Stimulated activated CD4-positive, alpha-beta T cell treated with anti-CD3 and anti-CD28 coated beads, Interleukin-2, amount 100 ng/mL, for 4 hours (primary cell): ENCODE measurements at places on chromosomes 6 and 20.

- no peak for DNase-seq
These were observed 55.2 kb upstream of the RREB1 start for GRCh38 chr6:7052443-7053011.

DNA sequence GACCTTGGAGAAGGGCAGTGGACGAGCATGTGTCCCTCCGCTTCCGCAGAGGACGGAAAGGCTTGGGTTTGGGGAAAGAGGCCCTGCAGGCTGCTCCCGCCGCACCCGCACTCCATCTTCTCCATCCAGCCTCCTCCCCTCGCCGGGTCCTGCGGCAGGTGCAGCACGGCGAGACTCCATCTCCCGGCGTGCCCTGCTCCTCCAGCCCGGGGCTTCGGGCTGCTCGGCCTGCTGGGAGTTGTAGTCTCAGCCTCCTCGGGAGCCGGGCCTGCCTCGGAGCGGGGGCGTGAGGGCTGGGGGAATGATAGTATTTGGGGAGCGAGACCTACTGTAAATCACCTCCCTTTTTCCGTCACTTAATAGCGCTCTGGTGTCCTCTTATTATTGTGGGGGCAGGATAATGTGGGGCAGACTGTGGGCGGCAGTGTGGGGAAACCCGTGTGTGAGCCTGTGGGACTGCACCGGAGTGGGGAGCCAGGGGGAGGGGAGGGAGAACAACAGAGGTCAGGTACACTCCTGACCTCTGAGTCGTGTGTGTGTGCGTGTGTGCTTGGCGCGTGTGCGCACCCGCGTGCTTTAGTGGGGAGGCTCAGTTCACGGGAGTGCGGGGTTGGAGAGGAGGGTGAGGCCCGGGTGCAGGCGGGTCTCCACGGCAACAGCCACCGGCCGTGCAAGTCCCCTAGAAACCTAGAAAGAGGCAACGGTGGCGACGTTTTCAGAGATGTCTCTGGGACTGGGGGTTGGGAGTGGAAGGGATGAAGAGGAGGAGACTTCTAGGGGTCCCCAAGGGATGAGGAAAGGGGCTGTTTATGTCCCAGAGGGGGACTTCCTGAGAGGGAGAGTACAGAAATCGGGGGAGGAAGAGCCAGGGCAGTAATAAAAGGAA is 4.1 kb downstream of the TTBK1 start:
- DNase-seq: peak; percentile 77

- DNase-seq: peak; percentile 54
These were observed 9.7 kb downstream of the BACH2 start for GRCh38 chr6:90286884-90287488.

- no peak for DNase-seq
These were observed 103.4 kb upstream of the PDE10A start for GRCh38 chr6:165766457-165766856.

GRCh38 chr6:79446006-79446405 is 91.2 kb downstream of the LCA5 start:
- no peak for DNase-seq
